Osteoblast (primary cell): ENCODE measurements at places on chromosomes 11 and 22.

DNA sequence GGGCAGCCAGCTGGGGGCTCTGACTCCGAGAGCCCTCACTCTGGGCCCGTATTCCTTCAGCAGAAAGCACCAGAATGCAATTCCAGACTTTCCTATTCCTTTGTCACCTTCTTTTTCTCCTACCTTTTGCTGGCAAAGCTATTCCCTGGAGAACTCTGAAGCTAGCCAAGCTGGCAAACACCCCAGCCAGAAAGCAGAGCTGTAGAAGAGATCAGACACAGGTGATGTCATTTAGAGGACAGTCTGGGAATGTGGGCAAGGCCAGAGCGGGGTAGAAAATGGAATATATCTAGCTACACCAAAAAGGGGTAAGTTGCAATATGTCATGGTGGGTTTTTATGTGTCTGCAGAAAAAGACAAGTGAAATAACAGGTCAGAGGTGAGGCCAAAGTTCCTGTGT is 205.1 kb downstream of the NXPE2 start:
- DNase-seq, result no peak

- peak; percentile 97 for DNase-seq
Measured at GRCh38 chr11:45163956-45164575, 17.6 kb downstream of the PRDM11 start.

DNA sequence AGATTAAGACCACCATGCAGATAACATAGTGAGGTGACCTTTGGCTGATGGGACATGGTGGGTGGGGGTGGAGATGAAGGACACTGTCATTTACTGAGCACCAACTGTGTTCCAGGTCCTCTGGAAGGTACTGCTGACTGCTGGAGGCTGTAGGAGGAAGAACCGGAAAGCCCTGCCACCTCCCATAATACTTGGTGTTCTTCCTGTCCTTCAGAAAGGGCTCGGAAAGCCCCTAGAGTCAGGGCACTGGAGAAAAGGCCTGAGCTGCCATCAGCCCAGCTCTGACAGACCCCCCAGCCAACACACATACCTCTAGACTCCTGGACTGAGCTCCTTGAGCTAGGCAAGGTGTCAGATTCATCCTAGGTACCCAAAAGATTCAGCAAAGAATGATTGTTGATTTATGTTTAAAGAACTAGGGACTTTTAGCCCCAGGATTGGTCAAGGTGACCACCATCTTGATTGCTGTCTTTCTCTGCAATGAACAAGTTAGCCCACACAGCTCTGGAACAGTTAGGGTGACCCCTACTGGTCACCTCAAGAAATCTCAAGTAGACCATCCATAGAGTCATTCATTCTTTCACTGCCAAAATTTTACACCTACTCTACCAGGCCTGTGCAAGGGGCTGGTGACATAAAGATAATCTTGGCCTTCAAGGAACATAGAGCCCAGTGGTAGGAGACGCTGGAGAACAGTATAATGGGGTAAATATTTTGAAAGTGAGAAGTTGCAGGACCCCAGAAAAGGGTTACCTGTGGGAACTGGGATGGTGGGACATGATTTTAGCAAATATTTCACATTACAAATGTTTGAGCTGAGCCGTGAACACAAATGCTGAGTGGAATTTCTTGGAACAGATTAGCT is 39.4 kb downstream of the IRAG1 start:
- DNase-seq, result peak; percentile 83

DNA sequence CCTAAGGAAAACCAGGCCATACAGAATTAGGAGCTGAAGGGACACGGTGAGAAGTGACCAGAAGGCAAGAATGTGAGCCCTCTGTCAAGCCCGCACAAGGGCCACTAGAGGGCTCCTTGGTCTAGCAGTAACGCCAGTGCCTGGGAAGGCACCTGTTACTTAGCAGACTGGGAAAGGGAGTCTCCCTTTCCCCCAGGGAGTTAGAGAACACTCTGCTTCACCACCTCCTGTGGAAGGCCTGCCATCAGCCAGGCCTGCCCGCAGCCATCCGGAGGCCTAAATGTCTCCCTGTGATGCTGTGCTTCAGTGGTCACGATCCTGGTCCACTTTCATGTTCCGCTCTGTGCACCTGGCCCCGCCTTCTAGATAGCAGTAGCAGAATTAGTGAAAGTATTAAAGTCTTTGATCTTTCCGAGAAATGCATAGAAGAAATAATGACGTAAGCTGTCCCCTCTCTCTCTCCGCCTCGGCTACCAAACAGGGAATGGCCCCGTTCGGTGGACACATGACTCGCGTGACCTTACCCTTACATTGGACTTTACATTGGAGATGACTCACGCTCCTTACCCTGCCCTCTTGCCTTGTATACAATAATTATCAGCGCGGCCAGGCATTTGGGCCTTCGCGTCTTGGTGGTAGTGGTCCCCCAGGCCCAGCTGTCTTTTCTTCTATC is 10.7 kb upstream of the GSTP1 start:
- DNase-seq, result peak; percentile 65

DNA sequence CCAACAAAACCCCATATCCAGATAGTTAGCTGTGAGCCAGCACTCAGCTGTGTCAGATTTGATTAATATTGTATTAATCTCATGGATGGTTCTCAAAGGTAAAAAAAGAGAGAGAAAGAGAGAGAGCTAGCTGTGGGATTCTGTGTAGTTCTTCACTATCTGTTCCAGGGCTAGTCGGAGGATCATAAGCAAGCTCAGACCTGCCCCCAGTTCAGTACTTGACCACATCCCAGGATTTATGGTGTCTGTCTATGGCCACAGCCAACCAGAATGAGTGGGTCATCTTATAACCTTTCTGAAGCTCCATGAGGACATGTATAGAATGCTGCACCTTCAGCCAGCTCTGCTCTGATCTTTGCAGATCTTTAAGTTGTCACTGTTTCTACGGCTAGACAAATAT is 13.5 kb upstream of the B3GNT6 start:
- no peak for DNase-seq

DNA sequence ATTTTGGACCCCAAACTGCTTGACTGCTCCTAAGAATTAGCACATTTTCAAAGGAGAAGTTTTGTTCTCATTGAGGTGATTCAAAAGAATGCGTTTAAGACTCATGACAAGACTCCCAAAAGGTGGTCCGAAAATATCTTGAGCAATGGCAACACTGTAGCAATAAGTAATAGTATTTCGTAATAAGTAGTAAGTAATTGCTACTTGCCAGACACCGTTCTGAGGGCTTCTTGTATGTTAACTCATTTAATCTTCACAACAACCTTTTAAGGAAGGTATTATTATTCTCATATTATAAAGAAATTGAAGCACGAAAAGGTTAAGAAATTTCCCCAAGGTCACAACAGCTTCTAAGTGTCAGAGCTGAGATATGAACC is 184.0 kb upstream of the SORL1-AS1 start:
- DNase-seq, result no peak

DNA sequence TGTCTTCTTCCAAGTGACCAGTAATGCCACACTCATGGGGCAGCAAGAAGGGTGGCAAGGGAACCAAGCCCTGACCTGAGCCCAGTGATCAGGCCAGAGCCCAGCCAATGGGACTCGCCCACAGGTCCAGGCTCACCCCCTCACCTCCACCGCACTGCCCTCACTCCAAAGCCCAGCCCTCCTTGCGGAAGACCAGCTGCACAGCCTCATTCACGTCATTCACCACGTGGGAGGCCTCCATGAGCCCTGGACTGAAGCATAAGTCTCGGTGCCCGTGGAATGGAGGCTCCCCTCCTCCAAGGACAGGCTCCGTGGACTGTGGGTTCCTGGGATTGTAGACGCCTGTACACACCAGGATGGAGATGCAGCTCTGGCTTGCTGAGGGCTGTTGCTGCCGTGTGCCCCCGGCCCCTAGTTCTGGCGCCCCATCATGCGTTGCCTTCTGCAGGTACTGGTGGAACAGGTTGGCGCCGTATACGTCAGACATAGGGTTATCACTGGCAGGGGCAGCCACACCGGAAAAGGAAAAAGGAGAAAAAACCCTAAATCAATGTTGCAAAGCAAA is 16.8 kb upstream of the TMEM121B start:
- DNase-seq, result peak; percentile 26

DNA sequence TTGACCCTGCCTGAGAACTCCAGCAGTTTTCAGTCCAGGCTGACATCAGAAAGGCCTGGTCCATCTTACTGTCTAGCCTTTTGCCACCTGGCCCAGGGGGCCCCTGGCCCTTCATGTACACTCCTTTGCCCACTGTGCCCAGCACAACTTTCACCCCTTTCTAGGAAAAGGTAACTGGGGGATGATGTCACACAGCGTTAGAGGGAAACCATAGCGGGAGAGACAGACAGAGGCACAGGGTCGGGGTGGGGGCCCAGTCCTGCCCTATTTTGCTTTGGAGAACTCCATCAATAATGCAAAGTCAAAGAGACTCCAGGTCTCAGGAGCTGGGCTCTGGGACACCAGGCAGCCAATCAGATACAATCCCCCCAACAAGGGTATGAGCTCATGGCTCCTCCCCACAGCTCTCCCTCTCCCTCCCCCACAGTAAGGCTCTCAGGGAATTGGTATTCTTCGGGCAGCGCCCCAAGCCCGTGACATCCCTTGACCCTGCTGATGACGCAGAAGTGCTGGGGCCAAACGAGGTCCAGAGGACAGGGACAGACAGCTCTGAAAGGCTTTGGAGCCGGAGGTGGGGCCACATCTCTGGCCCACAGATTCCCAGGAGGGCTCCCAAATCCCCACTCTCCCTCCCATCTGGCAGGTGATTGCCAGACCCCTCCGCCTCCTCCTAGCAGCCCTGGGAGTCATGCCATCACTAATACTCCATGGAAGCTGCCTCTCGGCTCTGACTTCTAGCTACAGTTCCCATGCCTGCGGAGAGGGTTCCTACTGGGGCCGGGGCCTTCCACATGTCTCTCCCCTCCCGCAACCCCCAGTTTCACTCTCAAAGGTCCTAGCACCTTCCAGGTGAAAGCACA is 5.9 kb downstream of the USP2 start:
- DNase-seq, result peak; percentile 92

DNA sequence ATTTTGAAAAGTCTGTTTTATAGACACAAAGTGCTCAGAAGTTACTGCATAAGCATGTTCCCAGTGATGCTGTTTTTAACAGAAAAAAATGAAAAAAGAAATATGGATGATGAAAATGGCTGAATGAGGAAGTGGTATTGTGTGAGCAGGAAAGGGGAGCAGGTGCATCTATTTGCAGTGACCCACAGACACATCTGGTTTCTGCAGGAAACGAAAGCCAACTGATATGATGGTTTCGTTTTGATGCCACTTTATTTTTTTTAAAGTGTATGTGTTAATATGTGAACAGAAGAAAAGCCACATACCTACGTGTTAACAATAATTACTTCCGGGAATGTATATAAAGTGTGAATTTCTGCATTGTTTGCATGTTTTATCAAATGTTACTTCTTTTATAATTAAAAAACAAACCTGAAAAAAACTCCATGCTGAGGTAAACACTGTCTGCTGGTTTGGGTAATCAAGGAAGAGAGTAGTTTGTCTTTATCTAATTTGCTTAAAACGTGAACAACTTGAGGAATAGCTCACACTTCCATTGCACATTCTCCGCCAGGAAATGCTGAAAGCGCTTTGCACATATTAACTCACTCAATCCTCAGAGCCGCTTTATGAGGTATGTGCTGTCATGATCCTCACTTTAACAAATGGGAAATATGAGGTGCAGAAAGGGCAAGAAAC is 1335.9 kb downstream of the TBC1D22A start:
- no peak for DNase-seq

DNA sequence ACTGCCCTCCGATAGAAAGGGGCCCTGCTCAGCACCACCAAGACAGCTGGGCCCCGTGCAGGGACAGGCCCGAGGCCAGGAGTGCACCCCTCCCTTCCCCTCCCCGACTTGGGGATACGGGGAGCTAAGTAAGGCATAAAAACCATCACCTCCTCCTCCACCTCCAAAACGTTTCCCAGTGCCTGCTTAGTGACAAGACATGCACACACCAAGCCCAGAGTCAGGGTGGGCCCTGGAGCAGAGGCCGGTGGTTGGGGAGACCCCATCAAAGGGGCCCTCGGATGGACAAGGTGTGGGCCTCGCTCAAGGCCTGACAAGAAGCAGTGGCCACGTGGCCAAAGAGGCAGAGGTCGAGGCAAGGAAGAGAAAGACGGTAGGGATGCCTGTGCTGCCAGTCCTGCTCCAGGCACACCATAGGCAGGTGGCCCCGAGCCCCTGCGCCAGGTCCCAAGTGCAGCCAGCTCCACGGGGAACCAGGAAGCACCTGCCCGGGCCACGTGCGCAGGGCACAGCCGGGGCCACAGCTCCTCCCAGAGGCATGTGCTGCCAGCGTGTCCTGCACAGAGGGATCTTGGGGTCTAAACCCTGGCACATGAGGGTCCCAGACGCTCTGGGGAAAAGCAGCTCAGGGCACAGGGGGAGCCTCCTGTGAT is 53.0 kb downstream of the BRD1 start:
- no peak for DNase-seq

DNA sequence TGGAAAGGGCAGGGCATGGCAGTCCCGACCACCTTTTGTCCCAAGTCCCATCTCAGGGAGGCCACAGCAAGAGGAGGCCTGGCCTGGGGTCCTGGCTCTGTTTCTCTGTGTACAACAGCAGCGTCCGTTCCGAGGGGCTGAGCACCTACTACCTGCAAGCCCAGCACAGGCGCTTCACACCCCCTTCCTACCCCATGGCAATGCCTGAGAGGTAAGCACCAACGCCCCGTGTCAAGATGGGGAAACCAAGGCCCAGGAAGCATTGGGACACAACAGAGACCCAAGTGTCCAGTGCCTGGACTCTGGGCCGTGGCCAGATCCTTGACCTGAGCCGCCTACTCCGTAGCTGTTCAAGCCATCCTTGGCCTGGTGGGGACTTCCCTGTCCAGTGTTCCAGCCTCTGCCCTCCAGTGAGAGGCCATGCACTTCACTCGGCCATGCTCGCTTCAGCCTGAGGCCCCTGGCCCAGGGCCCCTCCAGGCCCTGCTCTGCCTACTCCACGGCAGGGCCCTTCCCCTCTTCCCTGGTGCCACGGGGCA is 14.3 kb upstream of the TCF20 start:
- DNase-seq, result peak; percentile 62

GRCh38 chr11:125941619-125942611 is 3.9 kb upstream of the VSIG10L2 start:
- peak; percentile 92 for DNase-seq

- DNase-seq, result no peak
Measured at GRCh38 chr11:62925308-62925707, 4.1 kb upstream of the CHRM1 start.
